ENCODE measurements at places on chromosomes 16 and 17.
A peak's percentile ranks its signal among the peaks of the same experiment; 100 is the strongest.

GRCh38 chr16:82639263-82639662, 12.5 kb downstream of the CDH13 start:
- no peak for DNase-seq

GRCh38 chr17:1312261-1312870, 32.9 kb downstream of the TRARG1 start:
- no peak for DNase-seq

- no peak for DNase-seq
Measured at GRCh38 chr16:79592186-79592585, 8.4 kb downstream of the MAF start.

- no peak for DNase-seq
Measured at GRCh38 chr17:33335491-33336173, 42.5 kb upstream of the ASIC2 start.

- peak; percentile 65 for DNase-seq
Measured at GRCh38 chr17:21252796-21253645, at the start of gene NATD1. TSS of gene NATD1 (minus strand) at chr17:21253410. CDS start at chr17:21253264, 146 bp downstream.

- no peak for DNase-seq
Measured at GRCh38 chr17:72539981-72540897, 419.4 kb downstream of the SOX9 start.

DNA sequence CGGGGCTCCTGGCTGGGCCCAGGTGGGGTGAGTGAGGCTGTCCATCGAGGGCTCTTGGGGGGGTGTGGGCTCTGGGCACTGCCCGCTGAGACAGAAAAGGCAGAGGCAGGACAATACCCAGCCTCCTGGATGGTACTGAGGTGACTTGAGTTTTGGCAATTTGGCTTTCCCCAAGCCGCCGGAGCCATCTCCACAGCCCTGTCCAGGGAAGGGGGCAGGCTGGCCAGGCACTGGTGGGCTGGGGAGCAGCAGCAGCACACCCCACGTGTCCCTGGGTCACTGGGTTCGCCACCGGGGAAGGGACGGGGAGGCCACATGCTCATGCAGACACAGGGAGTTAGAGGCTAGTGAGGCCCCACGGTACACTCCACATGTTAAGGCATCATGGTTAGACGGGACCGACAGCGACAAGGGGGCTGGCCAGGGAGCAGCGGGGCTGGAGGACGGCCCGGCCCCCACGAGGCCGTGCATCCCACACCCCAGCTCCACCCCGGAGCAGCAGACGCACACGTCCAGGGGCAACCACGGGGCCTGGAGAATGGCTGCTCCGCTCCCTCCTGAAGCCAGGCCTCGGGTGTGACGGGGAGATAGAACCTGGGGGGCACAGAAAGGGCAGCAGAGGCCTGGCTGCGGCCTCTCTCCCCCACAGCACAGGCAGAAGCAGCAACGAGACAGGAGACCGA, 3.0 kb downstream of the ARHGDIA start:
- DNase-seq, result no peak

GRCh38 chr17:31515267-31515666, 123.8 kb downstream of the RAB11FIP4 start:
- no peak for DNase-seq

DNA sequence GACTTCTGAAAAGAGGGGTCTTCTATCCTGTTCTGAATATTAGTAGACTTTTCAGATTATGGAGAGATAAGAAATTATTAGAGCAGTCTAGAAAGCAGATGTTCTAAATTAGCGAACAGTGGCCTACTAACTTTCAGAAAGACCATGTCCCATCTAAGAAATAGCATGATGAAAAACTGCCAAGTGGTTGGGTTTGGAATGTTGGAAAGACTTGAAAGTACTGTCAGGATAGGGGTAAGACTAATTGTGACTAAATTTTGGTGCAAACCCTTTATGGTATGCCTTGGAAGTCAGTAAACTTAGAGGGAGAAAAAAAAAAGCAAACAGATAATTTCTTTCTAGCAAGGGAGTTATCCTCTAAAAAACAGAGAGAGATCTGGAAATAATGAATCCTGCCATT, 41.1 kb downstream of the TANGO6 start:
- no peak for DNase-seq

- DNase-seq, result no peak
Measured at GRCh38 chr16:55081622-55082590, 151.2 kb downstream of the IRX5 start.

- no peak for DNase-seq
Measured at GRCh38 chr16:66701026-66701425, 4.5 kb upstream of the CMTM4 start.

- no peak for DNase-seq
Measured at GRCh38 chr16:84308120-84308519, 13.4 kb downstream of the WFDC1 start.

DNA sequence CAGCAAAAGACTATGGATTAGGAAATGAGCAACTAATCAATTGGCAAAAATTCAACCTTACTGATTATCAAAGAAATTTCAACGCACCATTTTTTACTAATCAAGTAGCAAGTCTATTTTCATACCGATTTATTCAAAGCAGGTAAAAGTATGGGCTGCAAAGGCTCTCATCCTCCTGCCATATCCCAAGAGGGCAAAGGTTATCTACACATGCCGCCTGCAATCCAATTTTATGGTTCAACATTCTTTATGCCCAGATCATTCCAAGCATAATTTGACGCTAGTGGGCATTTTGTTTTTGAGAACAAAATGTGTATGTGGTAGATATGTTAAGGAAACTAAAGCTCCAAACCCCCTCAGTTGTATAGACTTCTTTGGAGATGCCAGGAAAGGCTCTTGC, 270.6 kb downstream of the MAF start:
- DNase-seq, result no peak

GRCh38 chr16:88870608-88871348, 4.3 kb upstream of the PABPN1L start:
- no peak for DNase-seq

- DNase-seq, result peak; percentile 52
Measured at GRCh38 chr17:44187131-44187899, 543 bp downstream of the TMUB2 start.

GRCh38 chr16:19841184-19841583, 43.5 kb downstream of the GPRC5B start:
- no peak for DNase-seq

DNA sequence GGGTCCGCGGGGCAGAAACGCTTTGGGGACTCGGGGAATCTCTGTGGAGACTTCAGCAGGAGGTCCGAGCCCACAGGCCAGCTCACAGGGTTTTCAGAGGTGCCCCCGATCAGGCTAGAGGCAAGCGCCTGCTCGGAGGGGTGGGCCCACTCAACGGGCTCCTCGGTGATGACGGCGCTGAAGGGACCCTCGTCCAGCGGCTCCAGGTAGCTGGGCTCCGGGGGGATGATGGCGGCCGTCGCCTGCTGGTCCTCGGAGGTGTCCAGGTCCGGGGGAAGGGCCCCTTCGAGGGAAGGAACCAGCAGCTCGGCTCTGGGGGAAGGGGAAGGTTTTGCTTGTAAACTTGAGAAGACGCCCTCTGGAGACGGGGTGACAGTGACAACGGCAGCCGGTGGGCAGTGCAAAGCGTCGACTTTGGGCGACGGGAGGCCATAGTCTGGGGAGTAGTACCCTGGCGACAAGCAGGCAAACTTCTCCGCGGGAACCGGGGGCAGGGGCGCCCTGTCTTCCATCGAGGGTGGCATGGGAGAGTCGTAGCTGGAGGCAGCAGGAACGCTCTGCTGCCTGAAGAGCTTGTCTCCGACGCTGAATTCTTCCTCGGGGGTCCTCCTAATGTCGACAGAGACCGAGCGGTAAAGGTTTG, 63.2 kb downstream of the ZNF778 start:
- no peak for DNase-seq

DNA sequence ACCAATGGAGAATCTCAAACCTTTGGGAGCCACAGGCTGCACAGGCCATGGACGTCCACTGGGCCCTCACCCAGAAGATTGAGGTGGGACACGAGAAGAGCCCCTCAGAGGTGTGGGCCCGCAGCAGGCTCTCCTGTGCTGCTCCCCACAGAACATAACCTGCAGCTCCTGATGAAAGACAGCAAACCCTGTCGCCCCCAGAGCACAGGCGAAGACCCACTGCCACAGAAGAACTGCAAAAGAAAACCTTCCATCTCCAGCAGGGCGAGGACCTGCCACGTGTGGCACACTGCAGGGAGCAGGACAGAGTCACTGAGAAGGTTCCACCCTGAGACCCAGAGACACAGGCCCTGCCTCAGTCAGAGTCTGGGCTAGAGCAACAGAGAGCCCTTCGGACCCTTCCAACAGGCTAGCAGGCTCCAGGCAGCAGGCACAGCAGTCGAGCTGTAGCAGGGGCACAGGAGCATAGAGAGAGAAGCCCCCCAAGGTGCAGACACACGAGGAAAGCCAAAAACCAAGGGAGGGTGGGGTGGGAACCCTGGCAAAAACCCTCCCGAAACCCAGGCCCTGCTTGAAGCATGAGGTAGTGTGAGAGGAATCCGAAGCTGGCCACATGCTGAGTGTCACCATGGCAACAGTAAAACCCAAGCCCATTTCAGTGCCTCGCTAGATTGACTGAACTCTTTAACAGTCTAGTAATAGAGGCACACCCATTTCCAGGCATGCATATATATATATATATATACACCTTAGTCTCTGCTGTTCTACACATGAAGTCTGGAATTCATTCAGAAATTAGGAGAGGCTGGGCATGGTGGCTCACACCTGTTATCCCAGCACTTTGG, 60.0 kb upstream of the CHMP6 start:
- no peak for DNase-seq

DNA sequence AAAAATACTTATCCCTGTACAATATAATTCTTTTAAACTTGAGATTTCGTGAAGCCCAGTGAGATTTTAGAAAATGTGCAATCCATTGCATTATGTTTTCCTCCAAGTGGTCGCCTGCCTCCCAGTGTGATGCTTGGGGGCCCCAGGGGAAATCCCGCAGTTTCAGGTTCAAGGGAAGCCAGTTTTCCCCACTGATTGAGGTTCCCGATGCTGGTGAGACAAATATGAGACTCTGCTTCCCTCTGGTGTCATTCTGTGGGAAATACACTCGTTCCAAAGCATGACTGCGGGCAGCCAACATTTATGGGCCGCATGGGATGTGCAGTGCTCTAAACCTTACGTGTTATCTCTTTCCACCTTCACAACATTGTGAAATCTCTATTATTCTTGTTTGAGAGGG, 200.8 kb downstream of the PRKCB start:
- no peak for DNase-seq

DNA sequence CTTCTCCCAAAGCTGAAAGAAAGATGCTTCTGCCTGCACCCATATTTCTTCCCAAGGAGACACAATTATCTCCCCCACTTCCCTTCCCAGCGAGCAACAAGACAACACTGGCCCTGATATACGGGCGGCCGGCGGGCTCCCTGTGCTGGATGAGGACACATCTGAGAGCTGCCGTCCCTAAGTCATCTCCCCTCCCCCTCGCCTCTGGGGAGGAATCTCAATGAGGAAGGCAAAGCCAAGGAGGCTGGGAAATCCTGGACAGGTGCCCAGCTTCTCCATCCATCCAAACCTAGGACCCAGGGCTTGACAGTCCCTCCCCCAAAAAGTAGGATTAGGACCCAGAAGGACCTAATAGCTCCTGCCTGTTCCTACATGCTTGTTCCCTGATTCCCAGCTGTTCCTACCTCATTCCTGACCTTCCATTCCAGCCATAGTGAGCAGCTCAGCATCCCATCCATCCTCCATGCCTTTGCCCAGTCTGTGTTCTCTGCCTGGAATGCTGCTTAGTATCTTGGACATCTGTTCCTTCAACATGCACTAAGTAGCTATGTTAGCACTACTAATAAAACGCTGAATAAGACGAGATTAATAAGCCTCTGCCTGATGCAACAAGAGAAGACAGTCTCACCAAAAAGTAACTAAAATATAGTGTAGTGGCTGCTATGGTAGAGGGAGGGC, 167.9 kb downstream of the CCT6B start:
- DNase-seq, result no peak

- no peak for DNase-seq
Measured at GRCh38 chr17:79045842-79046196, 21.9 kb downstream of the C1QTNF1 start.

GRCh38 chr16:89973235-89973634, 24.7 kb downstream of the DEF8 start:
- DNase-seq, result no peak

DNA sequence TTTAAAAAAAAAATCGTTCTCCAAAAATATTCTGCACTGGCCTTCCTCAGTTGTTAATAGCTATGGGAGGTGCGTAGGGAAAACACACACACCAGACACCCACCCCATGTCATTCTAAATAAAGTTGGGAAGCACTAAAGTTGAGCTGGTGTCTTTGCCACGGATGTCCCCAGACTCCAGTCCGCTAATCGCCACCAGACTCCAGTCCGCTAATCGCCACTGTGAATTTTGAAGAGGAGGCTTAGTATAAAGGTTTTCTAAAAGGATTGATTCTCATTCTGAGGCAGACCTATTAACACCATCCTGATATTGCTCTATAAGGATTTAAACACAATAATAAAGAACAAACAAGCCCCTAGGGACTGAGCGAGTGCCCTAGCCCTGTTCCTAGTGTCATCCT, 22.7 kb upstream of the CPSF4L start:
- no peak for DNase-seq

DNA sequence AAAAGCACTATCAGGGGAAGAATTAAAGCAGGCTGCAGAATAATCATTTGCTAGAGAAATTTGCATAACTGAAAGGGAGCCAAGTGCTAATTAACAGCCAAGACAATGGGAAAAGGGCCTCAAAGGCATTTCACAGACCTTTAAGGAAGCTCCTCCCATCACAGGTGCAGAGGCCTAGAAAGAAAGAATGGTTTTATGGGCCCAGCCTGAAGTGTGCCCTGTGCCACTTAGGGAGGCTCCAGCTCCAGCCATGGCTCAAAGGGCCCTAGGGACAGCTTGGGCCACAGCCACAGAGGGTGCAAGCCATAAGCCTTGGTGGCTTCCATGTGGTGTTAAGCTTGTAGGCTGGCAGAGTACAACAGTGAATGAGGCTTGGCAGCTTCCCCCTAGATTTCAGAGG, 50.1 kb downstream of the RNF112 start:
- DNase-seq, result no peak

- DNase-seq, result no peak
Measured at GRCh38 chr17:13346996-13347762, 254.6 kb downstream of the HS3ST3A1 start.

DNA sequence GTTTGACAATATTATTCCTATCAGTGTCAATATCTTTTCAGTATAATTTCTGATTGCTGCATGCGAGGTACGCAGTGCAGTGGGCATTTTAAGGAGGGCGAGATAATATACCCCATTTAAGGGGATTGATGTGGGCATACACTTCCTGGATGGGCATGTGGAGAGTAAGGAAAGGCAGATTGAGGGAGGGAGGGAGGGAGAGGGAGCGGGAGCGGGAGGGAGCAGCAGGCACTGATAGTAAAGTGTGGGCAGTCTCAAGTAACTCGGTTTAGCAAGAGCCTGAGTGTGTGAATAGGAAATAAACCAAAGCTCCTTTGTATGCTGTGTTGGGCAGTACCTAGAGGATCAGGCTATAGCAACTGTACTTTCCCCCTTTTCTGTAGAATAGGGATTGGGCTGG, 5.1 kb downstream of the BPTF start:
- no peak for DNase-seq

GRCh38 chr17:68777243-68777855, 176.2 kb upstream of the FAM20A start:
- DNase-seq, result no peak

GRCh38 chr16:87076331-87076949, 240.8 kb downstream of the C16orf95 start:
- DNase-seq, result no peak
